Thyroid gland (tissue), 4 donors: ENCODE measurements at places on chromosomes 16 and 17.

DNA sequence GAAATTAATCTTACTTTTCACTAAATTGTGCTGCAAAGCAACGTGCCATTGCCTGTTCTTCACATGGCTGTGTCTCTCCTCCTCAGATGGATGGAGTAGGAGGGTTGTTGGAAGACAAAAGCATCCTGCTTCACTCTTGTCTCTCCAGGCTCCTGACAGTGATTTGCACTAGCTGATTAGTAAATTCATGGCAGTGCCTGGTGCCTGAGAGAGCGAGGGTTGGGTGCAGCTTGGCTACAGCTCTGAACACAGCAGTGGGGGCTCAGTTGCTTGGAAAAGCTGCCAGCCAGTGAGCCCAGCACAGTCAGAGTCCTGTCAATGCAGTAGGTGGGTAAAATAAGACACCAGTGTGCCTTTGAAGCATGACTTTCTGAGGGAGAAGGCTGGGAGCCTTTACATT is 37.4 kb downstream of the CDH13 start:
- H3K27ac ChIP-seq = no peak overlapping the region
- DNase-seq = no peak
- no peaks in the 10 kb centered on the region for H3K27me3 ChIP-seq

- H3K36me3 ChIP-seq = no peaks in the 10 kb centered on the region
- no peak overlapping the region for H3K4me3 ChIP-seq
- no peaks in the 10 kb centered on the region for H3K4me1 ChIP-seq
- no peaks in the 10 kb centered on the region for H3K27me3 ChIP-seq
- no peak for DNase-seq
Observed at GRCh38 chr16:9868606-9869149, 313.6 kb downstream of the GRIN2A start.

- H3K4me3 ChIP-seq = no peak overlapping the region
- no peaks in the 10 kb centered on the region for H3K36me3 ChIP-seq
- no peak for DNase-seq
- H3K27me3 ChIP-seq = no peaks in the 10 kb centered on the region
- H3K27ac ChIP-seq = no peak overlapping the region
- peaks cover 3% of the 10 kb centered on the region for H3K4me1 ChIP-seq
Observed at GRCh38 chr17:32558326-32558955, 71.6 kb downstream of the CDK5R1 start.

- H3K36me3 ChIP-seq = no peaks in the 10 kb centered on the region
- H3K27me3 ChIP-seq = no peaks in the 10 kb centered on the region
- H3K4me3 ChIP-seq = no peak overlapping the region
- H3K4me1 ChIP-seq = peaks cover 66% of the 10 kb centered on the region
- H3K27ac ChIP-seq = peak overlapping the region; percentile 92
Observed at GRCh38 chr16:85458968-85459367, 154.2 kb upstream of the GSE1 start.

DNA sequence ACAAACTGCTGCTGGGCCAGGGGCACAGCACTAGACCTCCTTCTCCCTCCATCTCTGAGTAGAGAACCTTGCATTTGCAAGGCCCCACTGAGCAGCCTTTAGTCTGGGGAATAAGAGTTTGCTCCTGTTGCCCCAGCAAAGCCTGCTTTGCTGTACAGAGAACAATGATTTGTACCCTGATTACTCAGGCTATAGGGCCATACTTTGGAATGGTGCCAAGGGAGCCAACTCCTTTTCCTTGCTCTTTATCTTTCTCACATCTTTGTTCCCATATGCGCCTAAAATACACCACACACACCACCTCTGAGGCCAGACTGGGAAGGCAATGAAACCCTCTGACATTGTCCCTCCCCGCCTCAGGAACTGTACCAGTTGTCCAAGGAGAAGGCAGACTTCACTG is 21.2 kb downstream of the LIG3 start:
- H3K27ac ChIP-seq = peak overlapping the region; percentile 91
- no peaks in the 10 kb centered on the region for H3K27me3 ChIP-seq
- no peak overlapping the region for H3K4me3 ChIP-seq
- DNase-seq = no peak
- H3K4me1 ChIP-seq = peaks cover 60% of the 10 kb centered on the region

GRCh38 chr17:74677558-74678466 is 34.9 kb downstream of the CD300LF start:
- H3K27me3 ChIP-seq = no peaks in the 10 kb centered on the region
- H3K4me1 ChIP-seq = peaks cover 19% of the 10 kb centered on the region
- H3K4me3 ChIP-seq = no peak overlapping the region

- H3K36me3 ChIP-seq = no peaks in the 10 kb centered on the region
- no peak for DNase-seq
- no peak overlapping the region for H3K4me3 ChIP-seq
- H3K27ac ChIP-seq = no peak overlapping the region
Observed at GRCh38 chr16:56912746-56913708, 18.9 kb upstream of the HERPUD1 start.

DNA sequence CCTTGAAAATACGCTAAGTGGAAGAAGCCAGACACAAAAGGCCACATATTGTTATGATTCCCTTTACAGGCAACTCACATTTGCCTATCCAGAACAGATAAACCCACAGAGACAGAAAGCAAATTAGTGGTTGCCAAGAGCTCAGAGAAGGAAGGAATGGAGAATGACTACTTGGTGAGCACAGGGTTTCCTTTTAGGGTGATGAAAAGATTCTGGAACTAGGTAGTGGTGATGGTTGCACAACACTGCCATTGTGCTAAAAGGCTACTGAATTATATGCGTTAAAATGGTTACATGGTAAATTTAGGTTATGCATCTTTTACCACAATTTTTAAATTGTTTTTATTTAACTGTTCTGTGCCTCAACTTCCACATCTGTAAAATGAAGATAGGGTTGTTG is 4.4 kb downstream of the COPRS start:
- H3K36me3 ChIP-seq = peaks cover 11% of the 10 kb centered on the region
- peaks cover 40% of the 10 kb centered on the region for H3K4me1 ChIP-seq
- no peak for DNase-seq
- no peak overlapping the region for H3K4me3 ChIP-seq

- DNase-seq = no peak
- no peaks in the 10 kb centered on the region for H3K27me3 ChIP-seq
- H3K4me1 ChIP-seq = peaks cover 5% of the 10 kb centered on the region
- H3K4me3 ChIP-seq = no peak overlapping the region
Observed at GRCh38 chr16:55120408-55120807, 189.7 kb downstream of the IRX5 start.

- H3K4me3 ChIP-seq = no peak overlapping the region
- no peaks in the 10 kb centered on the region for H3K27me3 ChIP-seq
- no peak overlapping the region for H3K27ac ChIP-seq
Observed at GRCh38 chr17:11284811-11285210, 43.8 kb downstream of the SHISA6 start.

GRCh38 chr17:68941761-68942160 is 13.4 kb downstream of the ABCA8 start:
- no peaks in the 10 kb centered on the region for H3K27me3 ChIP-seq
- H3K4me1 ChIP-seq = no peaks in the 10 kb centered on the region
- no peak for DNase-seq
- H3K36me3 ChIP-seq = no peaks in the 10 kb centered on the region

DNA sequence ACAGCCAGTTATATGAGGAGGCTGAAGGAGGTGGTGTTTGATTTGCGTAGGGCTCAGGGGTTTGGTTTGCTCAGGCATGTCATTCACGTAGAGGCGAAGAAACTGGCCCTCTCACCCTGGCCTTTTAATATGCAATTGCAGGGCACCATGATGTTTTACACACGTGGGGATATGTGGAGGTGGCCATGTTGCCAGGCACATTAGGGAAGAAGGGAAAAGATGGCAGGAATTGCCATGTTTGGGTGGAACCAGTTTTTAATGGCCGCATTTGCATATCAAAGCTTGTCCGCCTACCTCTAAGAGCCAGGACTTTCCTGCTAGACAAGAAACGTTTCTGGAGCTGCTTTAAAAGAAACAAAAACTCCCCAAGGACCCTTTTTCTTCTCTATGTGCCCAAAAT is 1483.7 kb upstream of the GOT2 start:
- H3K4me1 ChIP-seq = no peaks in the 10 kb centered on the region
- no peak overlapping the region for H3K4me3 ChIP-seq
- H3K36me3 ChIP-seq = no peaks in the 10 kb centered on the region
- no peak overlapping the region for H3K27ac ChIP-seq
- H3K27me3 ChIP-seq = no peaks in the 10 kb centered on the region

DNA sequence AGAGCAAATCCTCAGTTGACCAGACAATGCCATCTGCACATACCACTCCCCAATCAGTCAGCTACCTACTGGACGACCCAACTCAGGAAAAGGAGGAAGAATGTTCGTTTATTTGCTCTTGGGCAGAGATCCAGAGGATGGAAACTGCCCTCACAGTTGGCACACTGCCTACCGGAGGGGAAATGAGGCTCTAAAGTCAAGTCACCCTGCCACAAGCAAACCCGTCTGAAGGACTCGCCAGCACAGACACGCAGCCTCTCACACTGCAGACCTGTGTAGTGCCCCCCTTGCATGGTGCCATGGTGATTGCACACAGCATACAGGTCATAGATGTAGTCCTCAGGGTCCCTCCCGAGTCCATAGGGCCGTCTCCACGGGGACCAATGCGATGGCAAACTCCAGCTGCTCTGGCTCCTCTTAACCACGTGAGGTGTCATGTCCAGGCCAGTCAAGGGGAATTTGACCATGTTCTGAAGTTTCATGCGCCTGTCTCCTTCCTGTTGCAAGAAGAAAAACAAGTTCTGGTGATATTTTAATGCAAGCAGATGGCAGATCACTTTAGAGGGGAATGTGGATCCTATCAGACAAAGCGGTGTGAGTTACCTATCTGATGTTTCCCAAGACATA is 69.5 kb downstream of the USP31 start:
- no peaks in the 10 kb centered on the region for H3K4me1 ChIP-seq
- no peaks in the 10 kb centered on the region for H3K27me3 ChIP-seq
- peaks cover 4% of the 10 kb centered on the region for H3K36me3 ChIP-seq

GRCh38 chr16:19184823-19185509 is 16.9 kb downstream of the SYT17 start:
- H3K27me3 ChIP-seq = no peaks in the 10 kb centered on the region
- no peak for DNase-seq
- H3K4me3 ChIP-seq = no peak overlapping the region
- no peak overlapping the region for H3K27ac ChIP-seq

DNA sequence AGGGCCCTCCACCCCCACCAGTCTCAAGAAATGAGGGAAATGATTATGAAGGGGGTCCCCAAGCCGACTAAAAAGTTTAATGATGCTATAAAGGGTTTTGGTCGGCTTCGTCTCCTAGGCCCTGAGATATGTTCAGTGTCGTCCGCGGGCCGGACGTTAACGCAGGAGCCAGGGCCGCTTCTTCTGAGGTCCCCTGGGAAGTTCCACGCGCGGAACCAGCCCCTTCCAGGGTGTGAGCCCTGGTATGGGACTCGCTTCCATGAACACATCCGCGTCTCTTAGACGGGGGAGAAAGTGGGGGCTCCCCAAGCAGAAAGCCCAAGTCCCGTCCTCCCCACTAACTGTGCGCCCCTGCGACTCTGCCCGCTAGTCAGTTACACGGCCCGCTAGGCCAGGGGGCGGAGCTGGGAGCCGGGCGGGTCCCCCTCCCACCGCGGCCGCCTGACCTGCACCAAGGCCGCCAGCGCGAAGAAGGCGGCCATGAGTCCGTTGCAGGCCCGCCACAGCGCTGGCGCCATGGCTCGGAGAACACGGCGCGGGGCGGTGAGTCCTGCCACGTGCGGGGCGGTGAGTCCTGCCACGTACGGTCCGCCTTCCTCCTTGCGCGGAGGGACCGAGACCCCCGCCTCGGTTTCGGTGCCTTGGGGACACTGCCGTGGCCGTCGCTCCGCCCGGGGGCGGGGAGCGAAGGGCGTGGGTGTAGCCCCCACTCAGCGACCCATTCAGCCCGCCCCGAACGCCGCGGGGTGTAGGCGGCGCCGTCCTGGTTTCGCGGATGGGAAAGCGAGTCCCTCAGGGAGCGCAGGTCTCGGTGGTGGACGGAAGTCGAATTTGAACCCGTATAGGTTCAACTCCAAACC is at the start of gene TMEM220:
Gene TMEM220, minus strand, starts transcription at position 690 of the 860 bp plus-strand sequence. Its CDS starts 172 bp downstream, at position 518.
- peaks cover 4% of the 10 kb centered on the region for H3K4me1 ChIP-seq
- H3K27me3 ChIP-seq = no peaks in the 10 kb centered on the region
- peak within 1 kb of the TSS; percentile 66 for H3K4me3 ChIP-seq
- peak within 1 kb of the TSS; percentile 93 for H3K27ac ChIP-seq

- no peaks in the 10 kb centered on the region for H3K4me1 ChIP-seq
- H3K4me3 ChIP-seq = no peak overlapping the region
- H3K27me3 ChIP-seq = no peaks in the 10 kb centered on the region
- H3K36me3 ChIP-seq = no peaks in the 10 kb centered on the region
Observed at GRCh38 chr16:15822957-15823356, 33.9 kb downstream of the MYH11 start.

- no peak overlapping the region for H3K4me3 ChIP-seq
- DNase-seq = no peak
- no peak overlapping the region for H3K27ac ChIP-seq
- no peaks in the 10 kb centered on the region for H3K36me3 ChIP-seq
- H3K27me3 ChIP-seq = no peaks in the 10 kb centered on the region
Observed at GRCh38 chr16:1156055-1156982, 3.4 kb downstream of the CACNA1H start.

DNA sequence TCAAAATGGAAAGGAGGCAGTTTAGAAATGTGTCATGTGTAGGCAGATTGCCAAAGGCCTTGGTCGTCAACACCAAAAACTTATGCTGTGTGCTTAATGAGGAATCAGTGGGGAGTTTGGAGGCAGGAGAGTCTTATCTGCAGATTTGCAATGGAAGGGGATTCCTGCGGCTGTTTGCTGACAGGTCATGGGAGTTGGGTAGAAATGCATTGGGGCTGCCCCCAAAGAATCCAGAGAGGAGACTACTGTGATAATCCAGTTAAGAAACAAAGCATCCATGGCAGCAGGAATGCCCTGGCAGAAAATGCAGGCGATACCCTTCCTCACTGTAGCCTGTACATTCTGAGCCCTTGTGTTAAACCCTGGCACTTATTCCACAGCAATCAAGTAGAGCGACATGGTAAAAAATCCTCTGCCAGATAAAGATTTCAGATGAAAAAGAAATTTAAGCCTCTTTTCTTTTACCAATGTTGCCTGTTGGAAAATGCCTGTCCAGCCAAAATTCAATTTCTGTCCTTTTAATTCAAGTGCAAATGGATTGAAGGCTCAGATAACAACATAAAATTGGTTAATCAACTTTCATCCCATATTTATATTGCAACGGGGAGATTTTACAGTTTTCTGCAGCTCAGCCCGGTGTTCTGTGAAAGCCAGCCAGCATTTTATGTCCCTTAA is 491.0 kb upstream of the CDH5 start:
- no peaks in the 10 kb centered on the region for H3K4me1 ChIP-seq
- no peak for DNase-seq
- H3K27me3 ChIP-seq = no peaks in the 10 kb centered on the region
- no peaks in the 10 kb centered on the region for H3K36me3 ChIP-seq
- H3K27ac ChIP-seq = no peak overlapping the region

DNA sequence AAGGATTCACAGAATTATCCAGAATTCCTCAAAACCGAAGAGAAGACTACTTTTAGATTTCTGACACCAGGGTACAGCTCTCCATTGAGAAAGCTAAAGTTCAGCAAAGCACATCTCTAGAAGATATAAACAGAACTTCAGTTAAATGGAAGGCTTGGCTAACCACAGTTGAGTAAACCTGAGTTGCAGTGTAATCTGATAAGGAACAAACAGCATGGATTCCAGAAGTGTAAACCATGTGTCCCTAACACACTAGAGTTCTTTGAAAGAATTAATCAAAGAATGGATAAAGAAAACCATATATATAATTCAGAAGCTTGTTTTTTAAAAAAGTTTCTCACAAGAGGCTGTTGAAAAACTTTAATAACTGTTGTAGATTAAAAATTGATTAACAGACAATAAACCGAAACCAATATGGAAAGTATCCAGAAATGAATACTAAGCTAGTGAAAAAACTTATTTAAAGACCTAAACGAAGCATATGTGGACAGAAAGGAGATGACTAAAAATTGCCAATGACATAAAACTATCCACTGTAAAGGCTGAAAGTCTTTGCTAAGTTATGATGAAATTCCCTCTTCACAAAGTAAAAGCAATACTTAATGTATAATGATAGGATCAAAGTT is 4.3 kb downstream of the RNF43 start:
- no peak overlapping the region for H3K4me3 ChIP-seq
- H3K27me3 ChIP-seq = no peaks in the 10 kb centered on the region
- H3K27ac ChIP-seq = no peak overlapping the region
